ENCODE measurements at places on chromosomes 16 and 17. TPM values are rescaled to one million over a fixed set of nuclear protein-coding genes. Genes with fewer than 3 reads are reported as not detected.

NPIPA5 gene
- total RNA-seq: 5.4 TPM

PLLP gene
- total RNA-seq: under 0.01 TPM

FOXL1 gene
- total RNA-seq: 3.2 TPM

PTGES3L gene
- total RNA-seq: 0.29 TPM

AOC2 gene
- 0.72 TPM for total RNA-seq

FBXO47 gene
- total RNA-seq: not detected

AP1G1 gene
- 104 TPM for total RNA-seq

IGF2BP1 gene
- total RNA-seq: 0.59 TPM

KRT17 gene
- 4.7 TPM for total RNA-seq

- H3K27me3 ChIP-seq: peaks cover 47% of the 10 kb centered on the region
- H3K36me3 ChIP-seq: no peaks in the 10 kb centered on the region
- H3K4me3 ChIP-seq: no peak overlapping the region
- H3K4me1 ChIP-seq: peaks cover 7% of the 10 kb centered on the region
- DNase-seq: no peak
- no peak overlapping the region for H3K27ac ChIP-seq
Measured at GRCh38 chr17:73160980-73161630, 3.7 kb upstream of the SSTR2 start.

DNA sequence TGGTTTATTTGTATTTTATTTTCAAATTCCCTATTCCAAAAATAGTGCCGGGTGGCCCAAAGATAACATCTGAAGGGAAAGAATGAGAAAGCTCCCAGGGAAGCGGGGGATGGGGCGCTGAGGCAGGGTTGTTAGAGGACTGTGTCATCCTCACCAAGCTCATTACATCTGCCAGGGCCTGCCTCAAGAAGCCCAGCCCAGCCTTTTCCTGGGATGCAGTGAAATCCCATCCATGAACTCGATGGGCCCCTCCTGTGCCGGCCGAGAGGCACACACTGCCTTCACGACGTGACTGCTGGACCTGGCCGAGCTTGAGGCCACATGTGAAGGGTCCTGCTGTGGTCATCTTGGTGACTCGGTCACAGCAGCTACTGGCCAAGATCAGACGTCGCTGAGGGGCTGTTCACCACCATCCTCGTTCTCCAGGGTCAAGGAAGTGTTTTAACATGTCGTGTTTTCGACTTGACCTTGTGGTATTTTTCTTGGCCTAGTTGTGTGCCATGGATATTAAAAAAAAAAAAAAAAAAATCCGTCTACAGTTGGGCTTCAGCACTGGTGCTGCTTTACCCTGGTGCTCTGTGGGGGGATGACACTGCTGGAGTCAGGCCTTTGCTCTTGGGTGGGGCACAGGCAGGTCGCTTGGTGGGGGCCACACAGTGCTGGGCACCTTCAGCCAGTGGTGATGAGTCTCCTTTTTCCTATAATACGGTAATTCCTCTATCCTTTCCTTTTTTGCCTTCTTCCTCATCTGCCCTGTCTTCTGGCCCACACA is 4.9 kb downstream of the TIMM22 start:
- no peaks in the 10 kb centered on the region for H3K27me3 ChIP-seq
- H3K4me1 ChIP-seq: peaks cover 59% of the 10 kb centered on the region
- no peak overlapping the region for H3K4me3 ChIP-seq
- peak overlapping the region; percentile 87 for H3K27ac ChIP-seq

DNA sequence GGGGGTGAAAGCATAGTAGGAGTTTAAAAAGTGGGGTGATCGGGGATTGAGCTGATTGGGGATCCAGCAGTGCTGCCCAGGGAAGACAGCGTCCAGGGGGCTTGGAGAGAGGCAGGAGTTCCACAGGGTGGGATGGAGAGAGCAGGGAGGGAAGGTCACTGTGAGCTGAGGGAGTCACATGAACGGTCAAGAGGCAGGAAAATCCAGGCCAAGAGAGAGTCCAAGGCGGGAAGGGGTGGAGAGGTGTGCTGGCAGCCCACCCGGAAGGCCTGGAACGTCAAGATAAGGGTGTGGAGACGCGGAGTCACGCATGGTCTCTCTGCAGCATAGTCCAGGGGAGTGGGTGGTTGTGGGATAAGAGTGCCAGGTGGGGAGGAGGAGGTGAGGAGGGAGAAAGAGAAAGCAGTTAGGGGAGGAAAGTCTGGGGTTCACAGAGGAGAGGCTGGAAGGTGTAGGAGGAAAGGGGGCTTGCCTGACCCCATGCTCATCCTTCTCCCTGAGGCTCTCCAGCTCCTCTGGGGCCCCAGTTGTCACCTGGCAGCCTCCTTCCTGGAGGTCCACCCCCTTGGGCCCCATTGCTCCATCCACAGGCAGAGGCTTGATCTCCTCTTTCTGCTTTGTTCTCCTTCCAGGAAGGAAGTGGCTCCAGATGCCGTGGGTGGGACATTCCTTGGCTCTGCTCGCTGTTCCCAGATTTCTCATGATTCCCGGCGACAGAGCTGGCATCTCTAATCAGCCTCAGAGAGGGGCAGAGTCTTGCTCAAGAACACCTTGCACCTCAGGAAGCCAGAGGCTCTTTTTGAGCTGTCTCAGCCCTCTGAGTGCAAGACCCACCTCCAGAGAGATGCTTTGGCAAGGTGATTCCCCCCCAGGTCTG is 28.7 kb downstream of the CCR7 start:
- peak overlapping the region; percentile 99 for H3K27ac ChIP-seq
- DNase-seq: peak; percentile 81
- no peaks in the 10 kb centered on the region for H3K36me3 ChIP-seq
- no peaks in the 10 kb centered on the region for H3K27me3 ChIP-seq

- peaks cover 4% of the 10 kb centered on the region for H3K27me3 ChIP-seq
- H3K27ac ChIP-seq: no peak overlapping the region
- no peak for DNase-seq
- no peak overlapping the region for H3K4me3 ChIP-seq
- H3K4me1 ChIP-seq: no peaks in the 10 kb centered on the region
- H3K36me3 ChIP-seq: no peaks in the 10 kb centered on the region
Measured at GRCh38 chr17:77755410-77755963, 203.0 kb upstream of the TNRC6C start.

DNA sequence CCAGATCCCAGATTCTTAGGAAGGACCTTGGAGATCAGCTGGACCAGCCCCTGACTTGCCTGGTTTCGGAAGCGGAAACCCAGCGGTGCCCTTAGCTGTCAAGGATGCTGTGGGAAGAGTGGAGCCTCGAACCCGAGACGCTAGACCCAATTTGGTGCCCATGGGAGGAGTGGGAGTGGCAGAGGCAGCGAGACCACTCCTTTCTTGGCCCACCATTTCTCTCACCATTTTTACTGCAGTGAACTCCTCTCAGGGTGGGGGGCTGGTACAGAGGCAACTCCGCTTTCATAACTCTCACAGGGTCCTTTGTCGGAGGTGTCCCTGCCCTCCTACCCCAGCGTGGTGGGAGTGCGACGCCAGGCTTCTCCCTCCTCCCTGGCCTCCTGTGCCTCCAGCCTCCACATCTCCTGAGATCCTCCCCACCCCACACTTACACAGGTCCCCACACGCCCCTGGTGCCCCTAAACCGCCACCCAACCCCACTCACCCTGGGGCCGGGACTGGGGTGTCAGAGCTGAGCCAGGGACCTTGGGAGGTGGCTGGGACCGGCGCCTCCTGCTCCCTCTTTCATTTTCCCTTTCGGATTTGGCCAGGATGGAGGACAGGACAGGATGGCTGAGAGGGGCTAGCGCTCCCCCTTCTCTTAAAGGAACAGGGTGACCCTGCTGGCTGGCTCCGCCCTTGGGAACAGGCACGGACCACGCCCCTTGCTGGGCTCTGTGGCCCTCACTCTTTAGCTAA is at the start of gene GJD3:
GJD3 (minus strand) TSS at position 617 of the 741 bp plus-strand sequence. CDS start 922 bp downstream, outside the sequence.
- no peak within 1 kb of the TSS for H3K27ac ChIP-seq
- DNase-seq: peak; percentile 92
- H3K36me3 ChIP-seq: no peaks in the 10 kb centered on the region
- peak within 1 kb of the TSS; percentile 77 for H3K4me3 ChIP-seq
- no peaks in the 10 kb centered on the region for H3K27me3 ChIP-seq

GRCh38 chr17:82201498-82201910 is 11.1 kb downstream of the CCDC57 start:
- no peak overlapping the region for H3K4me3 ChIP-seq
- no peaks in the 10 kb centered on the region for H3K27me3 ChIP-seq
- H3K27ac ChIP-seq: no peak overlapping the region
- DNase-seq: peak; percentile 34

DNA sequence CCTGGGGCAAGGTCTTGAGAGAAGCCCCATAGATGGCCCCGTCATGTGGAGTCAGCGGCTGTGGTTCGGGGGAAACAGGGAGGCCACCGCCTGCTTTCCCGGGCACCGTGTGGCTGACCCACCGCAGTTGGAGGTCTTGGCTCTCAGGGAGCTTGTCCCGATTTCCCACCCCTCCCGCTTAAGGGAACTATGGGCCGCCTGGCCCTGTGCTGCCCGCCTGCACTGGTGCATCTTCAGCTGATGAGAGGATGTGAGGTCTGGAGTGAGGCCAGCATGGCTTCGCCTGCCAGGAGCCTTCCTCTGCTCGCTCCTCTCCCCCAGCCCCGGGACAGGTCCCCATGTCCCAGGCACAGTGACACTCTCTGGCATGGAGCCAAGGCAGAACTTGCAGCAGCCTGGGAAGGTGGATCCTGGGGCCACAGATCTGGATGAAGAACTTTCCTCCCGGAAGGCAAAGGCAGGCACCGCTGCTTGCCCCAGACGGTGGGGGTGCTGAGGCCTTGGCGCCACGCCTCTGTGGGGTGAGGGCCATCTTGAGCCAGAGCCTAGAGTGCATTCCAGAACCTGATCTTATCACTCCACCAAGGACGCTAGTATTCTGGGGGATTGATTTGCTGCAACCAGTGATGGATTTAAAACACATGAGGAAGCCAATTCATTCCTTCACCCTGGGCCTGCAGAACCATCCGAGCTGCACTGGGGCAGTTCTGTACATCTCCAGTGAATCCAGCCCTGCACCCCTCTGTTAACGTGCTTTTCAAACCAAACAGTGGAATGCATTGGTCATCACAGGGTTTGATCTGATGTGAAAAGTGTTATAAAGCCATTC is 178.6 kb upstream of the TNRC6C start:
- peaks cover 19% of the 10 kb centered on the region for H3K27me3 ChIP-seq
- peaks cover 14% of the 10 kb centered on the region for H3K4me1 ChIP-seq
- no peak overlapping the region for H3K4me3 ChIP-seq
- no peak overlapping the region for H3K27ac ChIP-seq
- peak; percentile 89 for DNase-seq

DNA sequence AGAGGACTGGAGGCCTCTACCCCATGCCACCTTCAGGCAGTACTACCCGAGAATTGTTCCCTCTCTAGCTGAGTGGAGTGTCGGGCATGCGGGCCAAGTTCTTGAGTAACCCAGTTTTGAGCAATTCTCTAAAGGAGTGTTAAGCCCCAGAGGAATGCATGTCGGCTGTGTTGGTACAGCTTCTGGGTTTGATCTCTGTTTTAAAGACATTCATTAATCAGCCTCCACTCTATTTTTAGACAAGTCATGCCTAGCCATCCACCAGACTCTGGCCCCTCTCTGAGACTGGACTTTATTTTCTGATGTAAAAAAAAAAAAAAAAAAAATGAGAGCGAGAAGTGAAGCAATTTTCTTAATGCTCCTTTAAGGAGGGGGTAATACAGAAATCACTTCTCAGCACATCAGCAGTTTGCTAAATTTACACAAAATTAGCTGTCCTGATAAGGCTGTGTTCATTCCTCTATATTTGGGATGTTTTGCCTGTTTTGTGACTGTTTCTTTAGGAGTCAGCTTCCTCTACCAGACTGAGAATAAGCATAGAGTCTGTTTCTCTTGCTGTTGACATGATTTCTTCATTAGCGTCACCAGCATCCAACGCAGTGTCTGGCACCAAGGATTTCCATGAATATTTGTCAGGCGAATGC is 88.7 kb downstream of the AXIN2 start:
- H3K27ac ChIP-seq: no peak overlapping the region
- peaks cover 57% of the 10 kb centered on the region for H3K27me3 ChIP-seq
- H3K4me1 ChIP-seq: peaks cover 9% of the 10 kb centered on the region
- no peak overlapping the region for H3K4me3 ChIP-seq
- no peaks in the 10 kb centered on the region for H3K36me3 ChIP-seq

GRCh38 chr17:77106874-77107358 is 33.9 kb upstream of the SEC14L1 start:
- H3K4me1 ChIP-seq: peaks cover 12% of the 10 kb centered on the region
- no peak overlapping the region for H3K27ac ChIP-seq
- DNase-seq: no peak
- no peak overlapping the region for H3K4me3 ChIP-seq
- no peaks in the 10 kb centered on the region for H3K36me3 ChIP-seq
- no peaks in the 10 kb centered on the region for H3K27me3 ChIP-seq

DNA sequence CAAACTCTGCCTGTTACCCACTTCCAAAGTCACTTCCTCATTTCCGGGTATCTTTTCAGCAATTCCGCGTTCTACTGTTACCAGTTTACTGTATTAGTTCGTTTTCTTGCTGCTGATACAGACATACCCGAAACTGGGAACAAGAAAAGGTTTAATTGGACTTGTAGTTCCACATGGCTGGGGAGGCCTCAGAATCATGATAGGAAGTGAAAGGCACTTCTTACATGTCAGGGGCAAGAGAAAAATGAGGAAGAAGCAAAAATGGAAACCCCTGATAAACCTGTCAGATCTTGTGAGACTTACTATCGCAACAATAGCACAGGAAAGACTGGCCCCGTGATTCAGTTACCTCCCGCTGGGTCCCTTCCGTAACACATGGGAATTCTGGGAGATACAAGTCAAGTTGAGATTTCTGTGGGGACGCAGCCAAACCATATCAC is 30.9 kb downstream of the PAFAH1B1 start:
- no peak for DNase-seq
- H3K4me1 ChIP-seq: no peaks in the 10 kb centered on the region
- peaks cover 7% of the 10 kb centered on the region for H3K36me3 ChIP-seq
- no peaks in the 10 kb centered on the region for H3K27me3 ChIP-seq
- H3K27ac ChIP-seq: no peak overlapping the region

- peaks cover 7% of the 10 kb centered on the region for H3K4me1 ChIP-seq
- no peaks in the 10 kb centered on the region for H3K27me3 ChIP-seq
- H3K4me3 ChIP-seq: peak overlapping the region; percentile 73
- DNase-seq: peak; percentile 42
Measured at GRCh38 chr16:83136924-83137323, 510.2 kb downstream of the CDH13 start.

DNA sequence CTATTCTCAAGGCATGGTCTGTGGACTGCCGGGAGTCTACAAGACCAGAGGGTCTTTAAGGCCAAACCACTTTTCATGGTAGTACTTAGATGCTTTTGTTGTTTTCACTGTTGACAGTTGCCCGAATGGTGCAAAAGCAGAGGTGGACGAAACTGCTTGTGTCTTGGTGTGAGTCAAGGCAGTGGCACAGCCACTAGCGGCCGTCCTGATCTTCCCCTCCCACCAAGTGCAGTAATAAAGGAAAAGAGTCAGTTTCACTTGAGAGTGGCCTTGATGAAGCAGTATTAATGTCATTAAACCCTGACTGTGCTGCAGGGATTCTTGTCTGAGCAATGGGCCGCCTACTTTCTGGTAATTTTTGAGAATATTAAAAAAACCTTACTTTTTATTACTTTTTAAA is 109.1 kb downstream of the PRKCA start:
- H3K4me1 ChIP-seq: no peaks in the 10 kb centered on the region
- no peaks in the 10 kb centered on the region for H3K36me3 ChIP-seq
- no peak overlapping the region for H3K4me3 ChIP-seq
- H3K27me3 ChIP-seq: no peaks in the 10 kb centered on the region
- no peak for DNase-seq

GRCh38 chr16:49498666-49499413 is 125.2 kb downstream of the C16orf78 start:
- no peaks in the 10 kb centered on the region for H3K36me3 ChIP-seq
- no peak overlapping the region for H3K4me3 ChIP-seq
- DNase-seq: no peak
- H3K27me3 ChIP-seq: no peaks in the 10 kb centered on the region
- no peak overlapping the region for H3K27ac ChIP-seq

Measured in osteoblast (primary cell).